ENCODE measurements at places on chromosomes 4 and X. TPM values are rescaled to one million over a fixed set of nuclear protein-coding genes. Genes with fewer than 3 reads are reported as not detected.
A peak's percentile ranks its signal among the peaks of the same experiment; 100 is the strongest.

DNA sequence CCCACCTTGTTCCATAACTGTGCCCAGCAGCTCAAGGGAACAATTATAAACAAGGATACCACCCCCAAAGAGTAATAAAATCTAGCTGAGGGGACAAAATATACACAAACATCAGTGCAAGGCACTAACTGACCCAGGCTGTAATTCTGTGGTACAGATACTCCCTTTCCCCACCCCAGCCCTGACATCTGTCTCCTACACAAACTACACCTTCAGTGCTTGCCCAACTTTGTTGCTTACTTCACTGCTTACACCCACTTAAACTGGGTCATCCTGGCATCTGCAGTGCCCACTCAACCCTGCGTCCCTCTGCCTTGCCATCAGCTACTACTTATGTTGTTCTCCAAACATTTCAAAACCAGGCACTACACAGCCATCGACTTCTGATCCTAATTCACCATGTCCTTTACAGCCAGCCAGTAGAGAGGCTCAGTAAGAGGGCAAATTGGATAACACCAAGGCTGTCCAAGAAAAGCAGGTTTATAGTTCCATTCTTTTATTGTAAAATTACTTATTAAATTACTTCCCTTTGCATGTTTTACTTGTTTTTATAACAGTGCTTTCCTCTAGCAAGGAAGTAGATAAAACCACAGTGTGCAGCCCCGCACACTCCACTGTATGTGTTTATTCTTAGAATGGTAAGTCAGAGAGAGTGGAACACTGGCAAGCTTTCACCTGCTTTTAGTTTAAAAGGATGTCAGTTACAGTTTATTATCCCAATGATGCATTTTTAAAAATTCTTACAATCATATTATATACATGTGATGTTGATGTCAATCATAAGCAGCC is 149.6 kb downstream of the INPP4B start:
- no peak for ATAC-seq

Gene EPHA5
- total RNA-seq, result 0.14 TPM

- ATAC-seq, result no peak
Measured at GRCh38 chr4:77861495-77861894, 1.1 kb upstream of the MRPL1 start.

- peak; percentile 77 for ATAC-seq
Measured at GRCh38 chrX:86103061-86103460, 45.2 kb upstream of the DACH2 start.

Gene ITM2A
- total RNA-seq, result 2.4 TPM

Gene ITGB1BP2
- total RNA-seq, result 0.56 TPM

GRCh38 chrX:63746715-63747114 is 38.3 kb downstream of the ARHGEF9 start:
- no peak for ATAC-seq

Gene PAGE1
- not detected for total RNA-seq

DNA sequence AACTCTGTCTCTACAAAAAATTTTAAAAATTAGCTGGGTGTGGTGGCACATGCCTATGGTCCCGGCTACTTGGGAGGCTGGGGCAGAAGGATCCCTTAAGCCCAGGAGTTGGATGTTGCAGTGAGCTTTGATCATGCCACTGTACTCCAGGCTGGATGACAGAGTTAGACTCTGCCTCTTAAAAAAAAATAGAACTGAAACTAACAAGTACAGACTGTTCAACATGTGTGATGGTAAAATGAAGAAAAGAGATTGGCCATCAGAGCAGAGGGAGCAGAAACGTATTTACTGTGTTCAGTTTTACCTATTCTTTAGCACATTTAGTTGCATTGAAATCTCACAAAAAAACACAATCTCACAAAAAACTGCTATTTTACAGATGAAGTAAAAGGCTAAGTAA is 77.9 kb upstream of the NAP1L5 start:
- no peak for ATAC-seq

- ATAC-seq, result no peak
Measured at GRCh38 chr4:182600856-182601255, 316.3 kb downstream of the DCTD start.

GRCh38 chr4:39230462-39230861 is 48.1 kb downstream of the WDR19 start:
- no peak for ATAC-seq

Gene PDGFC
- 9.5 TPM for total RNA-seq

DNA sequence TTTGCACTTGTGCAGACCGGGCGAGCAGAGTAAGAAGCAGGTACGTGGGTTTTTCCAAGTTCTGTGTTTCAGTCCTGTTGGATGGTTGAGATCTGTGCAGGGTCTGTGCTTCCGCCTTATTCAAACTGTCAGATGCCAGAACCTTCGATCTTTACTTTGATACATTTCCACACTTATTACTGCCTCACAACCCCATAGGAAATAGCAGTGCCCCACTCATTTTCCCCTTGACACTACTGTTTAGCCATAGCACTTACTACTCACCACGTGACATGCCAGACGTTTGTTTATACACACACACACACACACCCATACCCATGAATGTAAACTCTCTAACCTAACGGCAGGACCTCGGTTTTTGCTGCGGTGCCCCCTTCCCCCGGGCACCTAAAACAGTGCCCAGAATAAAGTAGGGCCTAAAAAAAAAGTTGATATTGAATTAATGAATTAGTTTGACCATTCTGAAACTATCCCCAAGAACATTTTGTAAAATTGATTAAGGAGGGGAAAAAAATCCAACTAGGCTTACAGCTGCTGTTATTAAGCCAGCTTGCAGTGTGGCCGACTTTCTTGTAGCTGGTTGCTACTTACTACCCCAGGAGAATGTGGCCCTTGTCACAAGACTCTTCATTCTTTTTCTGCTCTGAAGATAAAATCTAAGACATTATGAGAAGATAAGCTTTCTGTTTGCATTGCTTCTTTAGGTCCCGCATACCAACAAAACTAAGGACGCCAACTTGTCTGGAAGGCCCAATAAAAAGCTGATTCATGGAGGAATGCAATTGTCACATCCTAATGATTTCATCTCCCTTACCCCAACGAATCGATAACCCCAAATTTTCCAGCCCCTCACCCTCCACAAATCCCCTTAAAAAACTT is 704 bp upstream of the SEPSECS start:
- ATAC-seq, result peak; percentile 45

DNA sequence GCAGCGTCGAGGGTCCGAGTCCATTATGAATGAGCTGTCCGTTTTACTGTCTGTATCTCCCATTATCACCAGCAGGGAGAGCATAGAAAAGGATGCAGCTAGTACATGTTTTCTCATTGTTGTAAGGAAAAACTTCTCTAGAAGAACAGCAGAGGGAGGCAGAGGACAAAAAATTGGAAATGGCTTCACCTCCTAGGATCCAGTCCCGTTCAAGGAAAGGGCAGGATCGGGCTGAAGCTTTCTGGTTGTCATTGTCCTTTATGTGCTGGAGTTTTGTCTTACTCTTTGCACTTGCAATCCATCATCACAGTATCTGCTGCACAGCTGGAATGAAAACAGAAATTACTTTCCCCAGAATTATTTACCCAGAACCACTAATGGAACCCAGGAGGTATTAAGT is 14.7 kb downstream of the NDP start:
- peak; percentile 92 for ATAC-seq

DNA sequence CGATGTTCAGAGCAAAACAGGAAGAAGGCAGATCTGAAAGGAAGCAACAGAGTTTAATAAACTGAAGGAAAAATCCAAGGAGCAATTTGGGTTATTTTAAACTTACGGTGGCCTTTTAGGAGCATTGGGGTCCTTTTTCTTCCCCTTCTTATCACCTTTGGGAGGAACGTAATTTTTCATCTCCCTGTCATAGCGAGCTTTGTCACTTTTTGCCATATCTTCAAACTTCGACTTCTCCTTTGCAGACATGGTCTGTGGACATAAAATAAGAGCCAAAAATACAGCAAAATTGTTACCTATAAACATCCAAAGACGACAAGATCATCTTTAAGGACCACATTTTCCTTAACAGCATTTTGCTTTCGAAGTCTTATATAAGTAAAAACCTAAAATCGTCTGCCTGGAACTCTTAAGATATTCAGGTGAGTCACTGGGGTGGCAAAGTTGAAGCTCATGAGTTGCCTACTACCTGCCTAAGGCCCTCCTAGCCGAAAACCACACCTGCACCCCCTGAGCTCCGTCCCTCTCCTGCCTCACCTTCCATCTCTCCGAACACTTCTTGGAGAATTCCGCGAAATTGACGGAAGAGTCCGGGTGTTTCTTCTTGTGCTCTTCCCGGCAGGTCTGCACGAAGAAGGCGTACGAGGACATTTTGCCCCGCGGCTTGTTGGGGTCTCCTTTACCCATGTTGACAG is 1.0 kb downstream of the HMGB2 start:
- no peak for ATAC-seq

Gene DKK2
- total RNA-seq, result 0.31 TPM

DNA sequence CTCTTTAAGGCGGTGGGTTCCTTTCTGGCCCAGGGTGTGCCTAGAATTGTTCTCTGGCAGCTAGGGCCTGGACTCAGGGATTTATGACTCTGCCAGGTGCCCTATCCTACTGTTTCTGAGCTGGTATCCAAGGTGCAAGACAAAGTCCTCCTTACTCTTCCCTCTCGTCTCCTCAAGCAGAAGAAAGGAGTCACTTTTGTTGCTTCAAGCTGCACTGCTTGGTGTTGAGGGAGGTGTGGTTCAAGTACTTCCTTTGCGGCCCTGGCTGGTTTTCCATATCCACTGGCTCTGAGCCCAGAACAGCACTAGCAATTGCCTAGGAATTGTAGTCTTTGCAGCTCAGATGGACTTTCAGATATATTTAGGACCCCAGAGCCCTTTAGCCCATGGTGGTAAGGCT is 39.3 kb downstream of the RTL3 start:
- no peak for ATAC-seq

Gene TBC1D9
- total RNA-seq, result 32.7 TPM

- ATAC-seq, result no peak
Measured at GRCh38 chrX:116379854-116380253, 56.6 kb upstream of the SLC6A14 start.

Gene DCAF12L1
- not detected for total RNA-seq

Gene CFAP299
- 1.6 TPM for total RNA-seq

Gene GAGE12G
- not detected for total RNA-seq

Gene CFI
- total RNA-seq, result 31.2 TPM

DNA sequence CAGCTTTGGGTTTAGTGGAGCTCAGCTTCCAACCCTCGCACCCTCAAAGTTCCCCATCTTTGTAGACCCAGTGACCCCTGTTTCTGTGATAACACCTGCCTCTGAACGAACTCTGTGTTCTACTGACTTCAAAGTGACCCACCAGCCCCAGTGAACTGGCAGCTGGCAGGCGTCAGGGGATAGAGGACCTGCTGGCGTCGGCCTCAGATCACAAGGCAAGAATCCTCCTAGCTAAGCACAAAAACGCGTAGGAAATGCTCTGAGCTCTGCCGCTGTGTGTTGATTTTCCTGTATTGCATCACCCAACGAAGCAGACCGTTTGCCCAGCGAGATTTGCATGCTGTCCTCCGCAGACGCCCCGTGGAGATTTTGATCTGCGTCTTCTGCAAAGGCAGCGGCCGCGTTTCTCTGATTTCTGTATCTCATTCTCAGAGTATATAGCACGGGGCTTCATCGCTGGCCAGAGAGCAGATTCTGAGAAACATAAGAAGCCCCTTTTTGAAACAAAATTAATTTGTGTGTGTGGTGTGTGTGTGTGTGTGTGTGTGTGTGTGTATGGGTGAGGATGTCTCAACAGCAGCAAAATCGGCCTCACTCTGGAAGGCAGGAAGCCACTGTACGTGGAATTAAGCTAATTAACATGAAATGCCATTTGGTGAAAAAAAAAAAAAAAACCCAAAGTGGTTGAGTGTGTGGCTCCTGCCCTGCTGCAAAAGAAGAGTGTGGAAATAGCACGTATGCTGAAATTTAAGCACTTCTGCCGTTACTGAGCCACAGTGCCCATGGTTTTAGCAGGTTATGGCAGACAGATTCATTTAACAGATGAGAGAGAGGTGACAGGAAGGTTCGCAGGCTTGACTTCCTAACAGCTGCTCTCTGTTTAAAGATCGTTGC is 29.2 kb upstream of the ASMTL start:
- peak; percentile 97 for ATAC-seq

GRCh38 chr4:109155682-109156283 is 146.7 kb downstream of the COL25A1 start:
- ATAC-seq, result no peak

GRCh38 chrX:65600106-65600505 is 65.5 kb upstream of the LAS1L start:
- ATAC-seq, result no peak

- ATAC-seq, result no peak
Measured at GRCh38 chrX:3141031-3141430, 99.8 kb downstream of the ARSF start.

Gene TMEM150C
- 7.3 TPM for total RNA-seq

DNA sequence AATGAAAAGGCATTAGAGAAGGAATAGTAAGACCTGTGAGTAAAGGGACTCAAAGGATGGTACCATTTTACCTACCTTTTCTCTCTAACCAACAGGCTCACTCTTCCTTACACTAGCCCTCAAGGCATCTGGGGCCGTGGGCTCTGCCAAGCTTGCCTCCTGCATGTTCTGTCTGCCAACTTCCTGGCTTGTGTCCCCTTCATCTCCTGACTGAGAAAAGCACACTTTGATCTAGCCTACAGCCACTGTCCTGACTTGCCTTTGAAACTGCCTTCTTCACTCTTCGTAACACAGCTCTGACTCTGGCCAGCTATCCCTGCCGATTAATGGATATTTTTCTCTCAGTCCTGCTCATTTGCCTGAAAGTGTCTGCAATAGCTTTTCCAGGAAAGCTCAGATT is 76.5 kb downstream of the RASGEF1B start:
- ATAC-seq, result no peak

GRCh38 chr4:169956091-169956843 is 69.9 kb downstream of the MFAP3L start:
- ATAC-seq, result peak; percentile 98

GRCh38 chrX:13719192-13719856 is 15.1 kb downstream of the TRAPPC2 start:
- no peak for ATAC-seq

GRCh38 chr4:20298986-20299385 is 47.3 kb downstream of the SLIT2 start:
- ATAC-seq, result no peak

DNA sequence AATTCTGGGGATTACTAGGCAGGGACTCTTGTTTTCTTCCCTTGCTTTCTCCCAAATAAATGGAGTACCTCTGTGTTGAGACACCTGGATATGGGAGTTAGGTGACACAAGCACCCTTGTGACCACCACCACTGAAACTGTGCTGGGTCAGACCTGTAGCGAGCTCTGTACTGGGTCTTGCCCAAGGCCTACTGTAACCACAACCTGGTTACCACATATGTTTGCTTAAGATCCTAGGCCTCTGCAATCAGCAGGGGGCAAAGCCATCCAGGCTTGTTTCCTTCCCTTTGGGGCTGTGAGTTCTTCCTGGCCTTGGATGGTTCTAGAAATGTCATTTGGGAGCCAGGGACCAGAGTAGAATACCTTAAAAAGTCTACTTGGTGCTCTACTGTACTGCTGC is 49.4 kb downstream of the LPAR4 start:
- ATAC-seq, result no peak
